ENCODE measurements at places on chromosomes 7 and 10.

- no peak for DNase-seq
Measured at GRCh38 chr10:86316990-86317389, 49.6 kb downstream of the GRID1 start.

DNA sequence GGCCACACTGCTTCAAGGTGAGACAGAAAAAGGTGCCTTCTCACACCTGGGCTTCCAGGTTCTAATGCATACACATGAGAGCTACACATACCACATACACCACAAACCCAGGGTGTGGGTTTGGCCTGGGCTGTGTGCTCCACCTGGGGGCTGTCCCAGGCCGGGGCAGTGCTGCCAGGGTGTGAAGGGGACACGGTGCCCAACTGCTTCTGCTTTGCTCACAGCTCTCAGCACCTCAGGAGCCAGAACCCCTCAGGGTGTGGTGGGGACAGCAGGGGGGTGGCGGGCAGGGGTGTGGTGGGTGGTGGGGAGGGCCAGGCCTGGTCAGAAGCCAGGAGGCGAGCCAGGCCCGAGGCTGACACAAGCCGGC, 51.1 kb downstream of the TMEM209 start:
- no peak for DNase-seq

- DNase-seq: no peak
Measured at GRCh38 chr10:62726142-62726541, 78.4 kb upstream of the ADO start.

DNA sequence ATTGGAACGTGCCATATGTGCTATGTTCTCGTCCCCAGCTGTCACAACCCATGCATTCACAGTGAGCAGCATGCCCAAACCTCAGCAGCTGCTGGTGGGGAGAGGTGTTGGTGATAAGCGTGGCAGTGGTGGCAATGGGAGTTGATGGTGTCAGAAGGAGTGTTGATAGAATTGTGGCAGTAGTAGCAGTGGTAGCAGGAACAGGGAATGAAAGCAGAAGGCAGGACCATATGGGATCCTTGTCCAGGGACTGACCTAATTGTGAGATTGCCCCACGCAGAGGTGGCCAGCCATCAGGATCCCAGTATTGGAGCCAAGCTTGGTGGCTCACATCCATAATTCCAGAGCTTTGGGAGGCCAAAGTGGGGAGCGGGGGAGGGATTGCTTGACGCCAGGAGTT, 276.3 kb downstream of the GALNT17 start:
- no peak for DNase-seq

DNA sequence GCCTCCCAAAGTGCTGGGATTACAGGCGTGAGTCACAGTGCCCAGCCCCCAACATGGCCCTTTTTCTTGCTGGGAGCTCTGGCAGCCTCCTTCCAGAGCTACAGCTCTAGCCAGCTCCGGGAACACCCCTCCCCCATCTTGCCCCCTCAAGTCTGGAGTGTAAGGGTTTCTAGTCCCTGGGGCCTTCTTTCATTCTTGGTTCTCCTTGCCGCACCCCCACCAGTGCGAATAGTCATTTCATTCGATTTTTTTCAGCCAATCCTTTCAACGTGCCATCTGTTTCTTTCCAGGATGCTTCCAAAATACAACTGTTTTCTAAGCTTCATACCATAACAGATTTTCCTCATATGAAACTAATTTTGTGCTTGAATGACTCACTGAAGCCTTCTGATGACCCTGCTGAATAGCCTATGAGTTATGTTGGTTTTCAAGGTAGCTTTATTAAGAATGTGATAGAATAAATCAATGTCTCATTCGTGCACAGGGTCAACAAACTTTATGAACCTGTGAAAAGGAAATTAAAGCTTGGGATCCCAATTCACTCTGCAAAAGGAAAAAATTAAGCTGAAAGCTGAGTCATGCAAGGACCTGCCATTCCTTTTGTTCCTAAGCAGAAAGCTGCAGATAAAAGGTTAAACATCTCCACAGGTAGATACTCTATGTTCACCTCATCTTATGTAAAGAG, 38.6 kb downstream of the CDC14C start:
- DNase-seq: no peak

DNA sequence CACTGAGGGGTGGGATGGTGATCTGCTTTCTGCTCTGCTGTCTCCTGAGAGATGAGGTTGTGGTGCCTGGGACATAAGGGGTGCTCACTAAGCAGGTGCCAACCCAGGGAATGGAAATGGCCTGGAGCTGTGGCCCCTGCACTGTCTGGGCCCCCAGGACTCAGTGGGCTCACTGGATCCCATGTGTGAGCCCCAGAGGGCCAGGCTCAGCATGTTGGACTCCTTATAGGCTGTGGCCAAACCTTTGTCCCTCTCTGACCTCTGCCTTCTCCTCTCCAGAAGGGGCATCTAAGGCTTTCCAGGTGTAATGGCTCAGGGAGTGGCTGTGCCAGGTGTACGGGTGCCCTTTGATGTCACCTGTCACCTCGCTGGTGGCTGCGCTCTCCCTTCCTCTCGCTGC, 56.4 kb downstream of the NEUROG3 start:
- DNase-seq: no peak

DNA sequence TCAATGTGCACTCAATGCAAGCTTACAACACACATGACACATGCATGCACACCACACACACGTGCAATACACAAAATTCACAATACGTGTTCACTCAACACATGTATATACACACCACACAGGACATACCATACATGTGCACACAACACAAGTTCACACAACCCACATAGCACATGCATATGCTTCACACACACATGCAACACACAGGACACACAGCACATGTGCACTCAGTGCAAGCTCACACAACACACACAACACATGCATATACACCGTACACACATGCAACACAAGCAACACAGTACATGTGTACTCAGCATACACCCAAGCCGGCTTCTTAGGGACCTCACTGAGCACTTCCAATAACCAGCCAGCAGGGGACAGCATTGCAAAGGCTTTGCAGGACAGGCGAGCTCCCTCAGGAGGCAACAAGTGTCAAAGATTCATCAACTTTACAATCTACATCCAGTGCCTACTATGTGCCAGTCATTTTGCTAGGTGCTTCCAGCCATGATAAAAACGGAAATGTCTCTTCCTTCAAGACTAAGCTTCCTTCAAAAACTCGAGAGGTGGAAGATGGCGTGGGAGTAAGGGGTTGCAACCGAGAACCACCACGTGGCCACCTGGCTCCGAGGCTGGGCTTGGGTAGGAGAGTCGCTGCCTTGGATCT, 61.1 kb downstream of the JCAD start:
- peak; percentile 37 for DNase-seq

GRCh38 chr7:151451156-151451555, 11.2 kb upstream of the CRYGN start:
- DNase-seq: no peak

DNA sequence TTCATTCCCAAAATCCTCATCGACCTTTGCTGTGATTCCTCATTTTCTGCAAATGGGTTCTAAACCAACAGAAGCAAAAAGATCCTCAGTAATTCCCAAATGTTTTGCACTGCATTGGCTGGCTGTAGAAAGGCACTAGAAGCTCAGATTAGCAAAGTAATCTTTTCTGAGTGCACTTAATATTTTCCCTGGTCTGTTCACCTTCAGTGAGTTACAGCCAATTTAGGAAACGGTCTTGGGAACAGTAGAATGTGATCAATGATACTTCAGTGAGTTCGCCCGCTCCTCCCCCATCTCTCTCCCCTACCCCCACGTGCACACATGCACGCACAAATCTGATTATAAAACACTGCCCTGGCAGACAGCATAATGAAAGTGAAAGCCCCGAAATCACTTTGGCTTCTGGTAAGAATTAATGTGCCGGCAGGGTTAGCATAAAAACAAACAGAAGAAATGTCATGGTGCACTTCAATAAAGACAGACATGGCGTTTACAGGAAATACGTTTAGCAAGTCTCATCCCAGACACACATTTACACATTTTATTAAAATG, 201.3 kb upstream of the CDCA7L start:
- no peak for DNase-seq

DNA sequence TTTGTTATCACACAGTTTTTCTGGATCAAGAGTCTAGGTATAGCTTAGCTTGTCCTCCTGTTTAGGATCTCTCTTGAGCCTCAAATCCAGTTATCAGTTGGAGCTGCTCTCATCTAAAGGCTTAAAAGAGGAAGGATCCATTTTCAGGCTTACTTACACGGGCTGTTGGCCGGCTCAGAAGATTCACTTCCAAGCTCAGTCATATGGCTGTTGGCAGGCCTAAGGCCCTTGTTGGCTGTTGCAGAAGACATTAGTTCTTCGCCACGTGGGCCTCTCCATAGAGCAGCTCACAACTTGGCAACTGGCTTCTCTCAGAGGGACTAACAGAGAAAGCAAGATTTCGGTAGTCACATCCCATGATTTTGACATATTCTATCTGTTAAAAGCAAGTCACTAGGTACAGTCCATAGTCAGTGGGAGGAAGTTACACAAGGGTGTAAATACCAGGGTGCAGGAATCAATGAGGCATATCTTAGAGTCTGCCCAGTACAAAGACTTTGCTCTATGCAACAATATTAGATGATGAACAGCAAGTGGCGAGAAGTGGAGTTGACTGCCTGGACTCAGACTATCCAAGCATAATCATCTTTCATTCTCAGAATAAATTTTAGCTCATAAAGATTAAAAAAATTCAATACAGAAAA, 280.1 kb upstream of the MBL2 start:
- DNase-seq: no peak

GRCh38 chr7:1062296-1063294, 18.2 kb downstream of the GPR146 start:
- no peak for DNase-seq

GRCh38 chr7:95811846-95812445, 39.6 kb downstream of the DYNC1I1 start:
- peak; percentile 82 for DNase-seq

- DNase-seq: no peak
Measured at GRCh38 chr7:35420656-35421055, 166.8 kb upstream of the TBX20 start.

DNA sequence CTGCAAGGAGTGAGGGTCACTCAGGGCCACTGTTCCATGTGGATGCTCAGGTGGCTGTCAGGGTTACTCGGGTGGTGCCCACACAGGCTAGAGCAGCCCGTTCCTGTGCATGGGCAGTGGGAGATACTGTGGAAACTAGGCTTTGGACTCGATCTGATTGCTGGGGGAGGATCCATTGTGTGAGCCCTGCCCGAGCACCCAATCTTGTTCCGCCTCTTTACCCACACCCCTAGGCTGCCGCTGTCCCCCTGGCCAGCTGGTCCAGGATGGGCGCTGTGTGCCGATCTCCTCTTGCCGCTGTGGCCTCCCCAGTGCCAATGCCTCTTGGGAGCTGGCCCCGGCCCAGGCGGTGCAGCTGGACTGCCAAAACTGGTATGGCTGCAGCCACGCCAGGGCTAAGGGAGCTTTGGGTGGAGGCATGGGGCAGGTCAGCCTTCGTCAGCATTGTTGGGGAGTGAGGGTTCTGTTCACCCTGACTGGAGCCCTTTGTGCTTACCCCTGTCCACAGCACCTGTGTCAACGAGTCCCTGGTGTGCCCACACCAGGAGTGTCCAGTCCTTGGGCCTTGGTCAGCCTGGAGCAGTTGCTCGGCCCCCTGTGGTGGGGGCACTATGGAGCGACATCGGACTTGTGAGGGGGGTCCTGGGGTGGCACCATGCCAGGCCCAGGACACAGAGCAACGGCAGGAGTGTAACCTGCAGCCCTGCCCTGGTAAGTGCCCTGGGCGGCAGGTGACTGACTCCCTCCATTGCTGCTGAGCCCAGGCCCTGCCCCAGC, 12.4 kb upstream of the ZNF862 start:
- DNase-seq: no peak

DNA sequence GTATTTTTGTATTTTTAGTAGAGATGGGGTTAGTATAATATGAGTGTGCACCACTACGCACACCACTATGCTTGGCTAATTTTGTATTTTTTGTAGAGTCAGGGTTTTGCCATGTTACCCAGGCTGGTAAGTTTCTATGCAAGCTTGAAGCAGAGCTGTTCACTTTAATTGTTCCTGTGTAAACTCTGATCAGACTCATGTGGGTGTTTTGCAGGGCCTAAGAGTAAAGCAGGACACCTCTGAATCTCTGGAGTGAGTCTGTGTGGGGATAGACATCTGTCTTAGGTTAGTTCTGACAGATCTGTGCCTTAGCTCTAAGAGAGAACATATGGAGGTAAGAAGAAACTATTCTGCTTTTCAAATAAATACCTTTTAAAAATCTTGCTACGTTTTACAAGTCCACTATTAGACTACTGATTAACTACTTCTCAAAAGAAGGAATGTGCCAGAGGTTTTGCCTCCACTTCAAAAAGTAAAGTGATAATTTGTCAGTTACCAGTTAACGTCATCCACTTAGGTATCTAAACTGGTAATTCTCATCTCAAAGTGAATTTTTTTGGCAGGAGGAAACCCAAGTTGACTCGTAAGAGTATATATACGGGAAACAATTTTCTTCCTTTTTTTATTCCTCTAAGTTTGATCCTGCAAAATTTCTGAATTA, 1.1 kb downstream of the COL17A1 start:
- no peak for DNase-seq

- no peak for DNase-seq
Measured at GRCh38 chr10:804191-804781, 114.8 kb upstream of the DIP2C start.

DNA sequence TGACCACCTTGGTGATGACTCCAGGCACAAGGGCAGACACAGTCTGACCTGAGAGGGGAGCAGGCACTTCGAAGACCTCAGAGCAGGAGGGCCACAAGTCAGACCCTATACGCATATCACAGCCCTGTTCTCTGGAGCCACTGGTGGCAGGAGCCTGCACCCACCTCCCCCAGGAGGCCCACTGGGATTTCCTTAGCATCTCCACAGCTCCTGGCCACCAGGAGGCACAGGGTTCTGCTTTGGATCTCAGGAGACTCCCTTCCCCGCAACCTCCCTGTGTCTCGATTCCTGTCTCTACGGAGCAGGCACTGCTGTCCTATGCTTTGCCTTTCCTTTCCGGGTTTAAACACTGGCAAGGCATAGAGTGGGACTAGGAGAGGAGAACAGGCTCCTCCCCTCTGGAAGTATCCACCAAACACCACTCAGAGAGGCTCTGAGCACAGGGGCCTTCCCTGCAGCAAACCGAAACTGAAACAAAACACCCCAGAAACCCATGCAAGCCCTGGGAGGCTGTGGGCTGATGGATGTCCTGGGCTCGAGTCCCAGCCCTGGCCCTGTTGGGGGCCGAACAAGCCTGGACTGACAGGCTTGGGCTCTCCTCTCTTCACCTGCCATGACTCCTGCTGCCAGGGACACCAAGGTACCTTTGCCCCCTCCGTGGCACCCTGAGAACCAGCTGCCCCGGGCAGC, 166.3 kb downstream of the NEURL1 start:
- DNase-seq: no peak

- DNase-seq: no peak
Measured at GRCh38 chr7:123096434-123096833, 100.9 kb upstream of the TAS2R16 start.

- DNase-seq: no peak
Measured at GRCh38 chr7:85774986-85775385, 588.1 kb upstream of the SEMA3D start.

DNA sequence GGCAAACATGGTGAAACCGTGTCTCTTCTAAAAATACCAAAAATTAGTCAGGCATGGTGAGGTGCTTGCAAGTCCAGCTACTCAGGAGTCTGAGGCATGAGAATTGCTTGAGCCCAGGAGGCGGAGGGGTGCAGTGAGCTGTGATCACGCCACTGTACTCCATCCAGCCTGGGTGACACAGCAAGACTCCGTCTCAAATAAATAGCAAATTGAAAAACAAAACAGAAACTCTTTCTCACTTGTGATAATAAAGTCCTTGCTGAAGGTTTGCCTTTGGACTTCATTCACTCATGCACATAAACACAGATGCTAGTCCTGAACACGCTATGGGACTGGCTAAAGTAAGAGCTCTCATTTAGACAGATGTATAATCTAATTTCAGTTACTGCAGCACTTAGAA, 37.6 kb downstream of the ANK3 start:
- no peak for DNase-seq

- DNase-seq: no peak
Measured at GRCh38 chr10:108862676-108863350, 1060.5 kb downstream of the XPNPEP1 start.

All from NCI-H1105 treated with DMSO at 0.1 percent for 48 hours (cell line).